SIG-M5 (cell line): ENCODE measurements at places on chromosomes 1 and 21.

DNA sequence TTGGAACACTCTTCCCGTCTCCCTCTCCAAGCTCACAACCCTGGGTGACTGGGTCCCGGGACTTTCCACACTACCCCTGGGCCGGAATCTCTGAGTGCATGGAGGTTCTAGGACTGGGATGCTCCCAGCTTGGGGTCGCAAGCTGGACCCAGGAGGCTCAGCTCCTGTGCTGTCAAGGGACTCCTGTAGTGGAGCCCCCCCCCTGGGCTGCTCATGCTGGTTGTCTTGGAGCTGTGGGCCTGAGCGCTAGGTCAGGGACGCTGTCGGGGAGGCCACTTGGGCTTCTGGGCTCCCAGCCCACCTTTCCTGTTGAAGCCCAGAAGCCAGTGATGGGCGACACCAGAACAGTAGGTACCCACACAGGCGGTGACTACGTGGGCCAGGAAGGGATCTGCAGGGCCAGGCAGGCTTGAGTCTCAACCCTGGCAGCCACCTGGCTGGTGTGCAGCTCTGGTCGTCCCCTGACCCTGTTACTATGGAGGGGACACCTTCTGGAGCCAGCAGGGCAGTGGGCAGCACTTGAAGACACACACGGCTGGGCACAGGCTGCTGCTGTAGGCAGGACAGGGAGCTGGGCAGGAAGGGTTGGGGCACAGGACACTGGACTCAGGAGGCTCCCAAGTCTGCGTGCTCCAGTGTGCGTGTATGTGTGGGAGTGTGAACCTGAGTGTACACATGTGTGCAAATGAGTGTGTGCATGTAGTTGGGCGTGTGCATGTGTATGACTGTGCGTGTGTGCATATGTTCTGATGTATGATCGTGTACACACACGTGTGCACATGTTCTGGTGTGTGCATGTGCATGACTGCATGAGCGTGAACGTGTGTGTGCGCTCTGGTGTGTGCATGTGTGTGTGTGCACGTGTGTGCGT, 3.0 kb downstream of the MMEL1 start:
- DNase-seq: no peak

DNA sequence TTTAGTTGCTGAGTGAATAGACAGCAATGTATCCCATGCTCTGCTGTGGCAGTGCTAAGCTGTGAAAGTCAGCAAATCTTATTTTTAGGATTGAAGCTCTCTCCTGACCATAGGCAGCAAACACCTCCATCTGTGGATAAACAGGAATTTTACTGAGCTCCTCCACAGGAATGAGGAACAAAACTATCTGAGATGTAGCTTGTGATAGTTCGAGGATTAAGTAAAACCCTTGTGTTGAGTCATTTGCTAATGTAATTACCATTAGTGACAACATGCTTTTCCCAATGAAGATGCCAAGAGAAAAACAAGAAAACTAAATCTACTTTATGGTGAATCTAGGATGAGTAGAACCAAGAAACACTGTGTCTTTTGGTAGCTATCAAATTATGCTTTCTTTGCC, 122.7 kb downstream of the CLEC20A start:
- no peak for DNase-seq

GRCh38 chr1:84402501-84402900, 4.2 kb downstream of the DNASE2B start:
- no peak for DNase-seq

GRCh38 chr1:62196086-62196690, 1.5 kb downstream of the L1TD1 start:
- DNase-seq: no peak

DNA sequence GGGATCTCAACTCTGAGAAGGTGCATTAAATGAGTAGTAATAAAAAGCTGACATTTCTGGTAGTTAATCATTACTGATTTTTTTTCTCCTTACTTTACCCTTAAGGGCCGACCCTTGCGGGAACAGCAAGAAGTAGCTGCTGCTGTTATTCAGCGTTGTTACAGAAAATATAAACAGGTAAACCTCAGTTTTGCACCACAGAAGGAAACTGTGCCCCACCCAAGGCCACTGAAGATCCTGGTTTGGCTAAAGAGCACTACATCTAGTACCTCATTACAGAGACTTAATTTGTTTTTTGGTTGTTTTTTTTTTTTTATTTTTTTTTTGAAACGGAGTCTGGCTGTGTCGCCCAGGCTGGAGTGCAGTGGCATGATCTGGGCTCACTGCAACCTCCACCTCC, 23.5 kb upstream of the VAMP3 start:
- no peak for DNase-seq

DNA sequence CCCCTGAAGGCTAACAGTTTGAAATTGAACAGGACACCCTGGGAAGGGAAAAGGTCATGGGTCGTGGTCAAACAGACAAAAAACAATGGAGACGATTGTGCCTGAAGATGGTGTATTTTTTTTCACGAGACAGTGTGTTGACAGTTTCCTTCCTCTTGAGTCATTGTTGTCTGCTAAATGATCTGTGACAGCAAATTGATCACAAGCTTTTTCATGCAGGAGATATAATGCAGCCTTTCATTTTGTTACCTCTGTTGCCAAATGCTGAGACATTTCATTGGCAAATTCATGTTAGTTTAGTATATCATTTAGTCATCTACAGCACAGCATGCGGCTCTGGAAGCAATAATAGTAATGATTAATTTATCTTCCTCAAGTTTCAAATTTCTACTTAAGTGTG, 27.7 kb downstream of the UBE2U start:
- no peak for DNase-seq

DNA sequence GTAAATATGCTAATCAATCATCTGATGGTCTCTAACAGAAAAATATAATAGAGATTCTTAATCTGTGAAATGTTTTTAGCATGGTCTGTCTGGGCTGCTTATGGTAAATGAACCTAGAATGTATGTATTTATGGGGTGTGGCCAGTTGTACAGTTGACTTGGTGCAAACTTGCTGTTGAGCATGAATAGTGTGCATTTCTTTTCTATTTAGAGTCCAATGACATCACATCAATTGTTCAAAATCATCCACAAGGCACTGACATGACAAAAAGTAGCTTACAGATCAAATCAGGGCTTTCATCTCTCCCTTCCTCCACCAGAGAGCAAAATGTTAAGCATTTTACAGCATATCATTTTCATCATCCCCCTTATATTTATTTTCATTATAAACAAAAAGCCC, 1010.3 kb downstream of the KCNT2 start:
- no peak for DNase-seq
